ENCODE measurements at places on chromosomes 5 and 9.

DNA sequence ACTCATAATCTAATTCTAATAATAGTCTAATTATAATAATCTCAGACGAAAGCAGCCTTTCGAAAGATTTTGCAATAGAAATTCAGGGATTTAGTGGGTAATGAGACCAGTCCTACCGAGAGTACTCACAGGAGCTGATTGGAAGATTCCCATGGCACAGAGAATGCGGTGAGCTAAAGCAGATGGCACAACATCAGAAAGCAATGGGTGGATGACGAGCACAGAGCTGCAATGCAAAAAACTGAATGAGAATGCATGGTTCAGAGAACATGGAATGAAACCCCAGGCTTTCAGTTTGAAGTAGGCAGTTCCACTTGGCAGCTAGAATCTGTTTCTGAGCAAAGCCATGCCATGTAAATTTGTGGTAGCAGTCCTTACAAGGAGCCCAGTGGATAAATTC, 78.2 kb upstream of the SPINK5 start:
- DNase-seq, result no peak

GRCh38 chr9:36031774-36032555, 4.7 kb upstream of the RECK start:
- no peak for DNase-seq

GRCh38 chr9:32171339-32171738, 213.1 kb upstream of the ACO1 start:
- no peak for DNase-seq

DNA sequence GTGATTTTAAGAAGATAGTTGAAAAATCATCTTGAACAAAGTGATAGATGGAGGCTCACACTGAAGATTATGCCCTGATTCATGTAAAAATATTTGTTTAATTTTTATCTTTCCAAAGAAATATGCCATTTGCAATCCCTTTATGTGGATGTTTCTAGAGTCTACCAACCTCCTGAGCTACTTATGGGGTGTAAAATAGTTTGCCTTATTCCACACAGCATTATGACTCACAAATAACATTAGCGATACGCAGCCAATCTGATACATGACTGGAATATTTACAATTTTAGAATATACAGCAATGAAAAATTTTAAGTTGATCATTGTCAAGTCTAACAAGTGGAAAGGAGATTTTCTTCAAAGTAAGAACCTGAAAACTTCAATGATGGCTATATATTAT, 327.5 kb downstream of the EDIL3 start:
- DNase-seq, result no peak

DNA sequence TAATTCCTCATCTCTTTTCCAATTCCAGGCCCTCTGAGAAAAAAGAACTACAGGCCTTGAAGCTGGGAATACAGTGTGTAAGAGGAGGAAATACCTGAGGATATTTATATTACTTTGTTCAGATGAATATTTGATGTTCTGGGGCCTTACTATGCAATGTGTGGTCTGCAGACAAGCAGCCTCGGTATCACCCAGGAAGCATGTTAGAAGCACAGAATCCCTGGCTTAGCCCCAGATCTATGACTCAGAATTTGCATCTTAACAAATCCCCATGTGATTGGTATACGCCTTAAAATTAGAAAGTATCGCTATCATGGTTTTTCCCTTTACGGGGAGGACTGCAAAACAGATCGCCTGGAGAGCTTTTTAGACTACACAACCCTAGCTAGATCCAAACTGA, 121.0 kb downstream of the JAKMIP2 start:
- DNase-seq, result no peak

DNA sequence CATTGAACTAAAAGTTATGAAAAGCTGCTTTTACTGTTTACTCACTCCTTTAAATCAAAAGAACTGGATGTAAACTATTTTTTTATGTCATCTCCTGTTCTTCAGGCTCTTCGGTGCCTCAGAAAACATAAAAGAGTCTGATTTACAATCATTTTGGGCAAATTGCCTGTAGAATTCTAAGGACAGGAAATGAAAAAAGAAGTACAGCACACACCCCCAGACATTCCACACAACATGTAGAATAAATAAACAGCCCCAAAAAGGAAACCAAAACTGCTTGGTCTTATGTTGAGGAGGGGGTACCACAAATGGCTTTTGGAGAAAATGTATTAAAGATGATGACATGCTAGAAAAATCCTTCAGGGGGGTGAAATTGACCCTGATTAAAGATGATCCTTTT, 57.2 kb downstream of the ITGA1 start:
- DNase-seq, result no peak

DNA sequence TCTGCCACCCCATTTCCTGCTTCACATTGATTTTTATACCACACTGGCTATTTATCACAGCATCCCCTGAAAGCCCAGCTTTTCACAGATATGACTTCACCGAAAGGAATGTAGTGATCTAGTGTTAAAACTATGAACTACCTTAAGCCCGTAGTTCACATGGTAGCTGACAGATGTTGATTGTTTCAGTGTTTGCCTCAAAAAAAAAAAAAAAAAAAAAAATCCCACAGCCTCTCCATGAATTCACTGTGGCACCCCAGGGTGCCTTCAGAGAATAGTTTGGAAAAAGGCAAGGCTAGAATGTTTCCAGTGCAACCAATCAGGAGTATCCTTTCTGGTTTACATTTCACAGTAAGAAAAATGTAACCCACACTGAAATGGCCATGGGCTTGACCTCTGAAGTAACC, 37.1 kb downstream of the GLIS3 start:
- no peak for DNase-seq

DNA sequence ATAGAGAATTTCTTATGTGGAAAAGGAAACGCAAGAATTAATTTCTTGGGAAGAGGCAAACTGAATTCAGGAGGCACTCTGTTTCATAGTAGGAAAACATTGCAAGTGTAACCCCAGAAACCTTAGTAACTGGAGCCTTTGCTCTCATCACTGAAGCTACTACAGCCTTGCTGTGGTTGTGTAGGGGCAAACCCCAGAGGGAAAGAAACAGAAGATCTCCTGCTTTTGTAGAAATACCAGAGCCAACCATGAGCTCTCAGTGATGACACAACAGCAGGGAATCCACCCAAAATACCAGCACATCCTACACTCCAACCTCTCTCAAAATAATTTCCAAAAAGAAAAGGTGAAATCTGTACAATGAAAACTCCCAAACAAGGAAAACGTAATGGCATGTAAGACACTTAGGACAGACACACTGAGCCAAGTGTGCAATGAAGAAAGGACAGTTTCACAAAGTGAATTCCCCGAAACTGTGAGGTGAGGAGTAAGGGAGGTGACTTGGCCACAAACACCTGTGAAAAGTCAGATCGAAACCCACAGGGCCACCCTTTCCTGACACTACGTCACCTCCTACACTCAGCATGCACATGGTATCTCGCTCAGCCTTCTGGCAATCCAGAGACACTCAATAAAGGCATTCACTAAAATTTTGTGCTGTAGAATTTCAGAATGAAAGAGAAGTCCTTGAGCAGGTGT, 8.5 kb upstream of the ACSL6 start:
- peak; percentile 83 for DNase-seq

DNA sequence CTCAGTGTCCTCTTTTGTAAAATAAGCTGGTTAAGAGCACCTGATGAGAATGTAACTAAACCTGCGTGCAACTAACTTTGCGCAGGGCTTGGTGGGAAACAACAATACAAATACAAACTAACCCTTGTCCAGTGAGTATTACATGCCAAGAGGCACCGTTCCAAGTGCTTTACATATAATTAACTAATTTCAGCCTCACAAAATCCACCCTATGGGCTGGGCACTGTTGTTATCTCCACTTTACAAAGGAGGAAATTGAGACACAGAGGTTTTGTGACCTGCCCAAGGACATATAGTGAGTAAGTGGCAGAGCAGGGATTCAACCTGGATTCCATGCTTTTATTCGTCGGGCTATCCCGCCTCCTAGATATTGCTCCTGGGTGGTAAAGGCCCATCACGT, 26.2 kb upstream of the TNIP1 start:
- no peak for DNase-seq

DNA sequence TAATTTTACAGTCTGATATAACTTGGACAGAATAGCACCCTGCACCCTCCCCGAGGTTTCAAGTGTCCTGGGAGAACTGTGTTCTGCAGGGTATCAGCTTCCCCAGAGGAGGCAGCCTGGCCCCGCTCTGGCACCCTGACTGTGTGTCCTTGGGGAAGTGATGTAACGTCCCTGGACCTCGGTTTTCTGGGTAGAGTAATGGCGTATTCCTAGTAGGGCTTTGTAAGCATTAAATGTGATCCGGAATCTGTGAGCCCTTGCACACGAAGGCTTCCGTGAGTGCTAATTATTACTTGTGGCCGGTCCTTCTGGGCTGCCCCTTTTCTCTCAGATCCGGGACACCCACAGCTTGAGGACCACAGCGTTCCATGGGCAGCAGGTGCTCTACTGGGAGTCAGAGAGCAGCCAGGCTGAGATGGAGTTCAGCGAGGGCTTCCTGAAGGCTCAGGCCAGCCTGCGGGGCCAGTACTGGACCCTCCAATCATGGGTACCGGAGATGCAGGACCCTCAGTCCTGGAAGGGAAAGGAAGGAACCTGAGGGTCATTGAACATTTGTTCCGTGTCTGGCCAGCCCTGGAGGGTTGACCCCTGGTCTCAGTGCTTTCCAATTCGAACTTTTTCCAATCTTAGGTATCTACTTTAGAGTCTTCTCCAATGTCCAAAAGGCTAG, 1.0 kb upstream of the CACFD1 start:
- DNase-seq, result no peak

- DNase-seq, result no peak
Observed at GRCh38 chr5:173329491-173330337, 1.5 kb upstream of the STC2 start.

GRCh38 chr5:14165375-14166106, 22.4 kb downstream of the TRIO start:
- no peak for DNase-seq

DNA sequence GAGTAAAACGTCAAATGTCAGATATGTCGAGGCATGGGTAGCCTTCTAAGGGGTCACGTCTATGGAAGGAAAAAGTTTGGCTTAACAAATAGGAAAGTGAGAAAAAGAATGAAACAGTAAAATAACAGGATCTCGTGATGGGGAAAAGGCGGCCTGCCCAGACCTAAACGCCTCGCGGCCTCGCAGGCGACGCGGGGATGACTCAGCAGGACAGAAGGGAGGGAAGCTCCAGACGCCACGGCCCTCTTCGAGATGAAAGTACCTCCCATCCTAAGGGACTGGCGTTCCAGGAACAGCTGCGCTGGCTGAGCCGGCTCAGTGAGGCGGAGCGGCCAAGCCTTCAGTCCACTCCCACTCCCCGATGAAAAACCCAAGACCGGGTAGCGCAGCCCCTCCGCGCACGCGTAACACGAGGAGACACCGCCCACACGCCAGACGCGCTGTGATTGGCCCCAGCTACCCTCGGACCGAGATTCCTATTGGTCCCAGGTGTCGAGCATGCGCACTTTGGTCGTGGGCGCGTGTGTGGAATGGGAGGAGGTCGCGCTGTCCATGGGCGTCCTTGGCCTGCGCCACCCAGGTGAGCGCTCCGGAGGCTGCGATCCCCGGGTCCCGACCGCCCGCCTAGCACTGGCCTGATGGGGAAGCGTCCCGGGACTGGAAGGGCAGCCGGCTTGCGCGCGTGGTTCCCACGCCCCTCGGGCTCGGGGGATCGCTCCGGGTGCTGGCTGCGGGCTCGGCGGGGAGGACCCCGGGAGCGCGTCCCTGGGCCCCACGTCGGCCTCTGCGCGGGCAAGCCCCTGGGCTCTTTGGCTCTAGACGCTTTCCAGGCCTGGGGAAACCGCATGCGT, 588.5 kb downstream of the MTRR start:
- peak; percentile 49 for DNase-seq

- DNase-seq, result no peak
Observed at GRCh38 chr9:7001571-7001970, 243.8 kb downstream of the KDM4C start.

DNA sequence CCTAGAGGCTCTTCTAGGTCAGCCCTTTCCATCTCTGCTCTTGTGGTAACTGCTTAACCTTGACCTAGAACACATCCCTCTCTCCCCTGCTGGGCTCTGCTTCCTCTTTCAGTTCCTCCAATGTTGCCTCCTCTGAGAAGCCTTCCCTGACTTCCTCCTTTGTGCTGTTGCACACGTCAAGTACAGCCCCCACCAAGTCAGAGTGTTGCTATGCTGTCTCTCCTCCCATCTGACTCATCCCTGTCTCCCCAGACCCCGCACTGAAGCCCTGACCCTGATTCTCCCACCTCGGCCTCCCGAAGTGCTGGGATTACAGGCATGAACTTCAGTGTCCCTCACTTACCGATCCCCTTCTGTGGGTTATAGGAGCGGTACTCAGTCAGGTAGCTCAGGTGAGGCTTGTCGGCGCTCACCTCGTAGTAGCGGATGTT, 10.4 kb upstream of the TRIM14 start:
- peak; percentile 77 for DNase-seq

- no peak for DNase-seq
Observed at GRCh38 chr9:94801234-94801633, 74.7 kb downstream of the AOPEP start.

DNA sequence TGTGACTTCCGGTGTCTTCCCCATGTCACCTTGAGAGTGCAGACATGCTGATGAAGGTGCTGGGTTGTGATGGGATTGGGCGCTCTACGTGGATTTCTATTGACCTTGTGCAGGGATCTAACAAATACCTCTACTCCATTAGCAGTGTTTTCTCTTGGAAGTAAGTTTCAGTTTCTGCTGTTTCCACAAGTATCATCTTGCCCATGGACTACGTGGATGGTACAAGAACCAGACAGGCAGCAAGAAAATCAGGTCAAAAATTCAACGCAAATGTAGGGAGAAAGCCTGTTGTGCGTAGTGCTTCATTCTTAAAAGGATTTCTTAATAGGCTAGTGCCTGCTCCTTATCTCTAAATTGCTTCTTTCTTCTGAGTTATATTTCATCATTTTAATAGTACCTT, 60.8 kb downstream of the AOPEP start:
- DNase-seq, result no peak

GRCh38 chr5:132790201-132790865, 13.3 kb upstream of the SEPTIN8 start:
- no peak for DNase-seq

GRCh38 chr9:95506678-95507463, 9.9 kb downstream of the PTCH1 start:
- DNase-seq, result no peak
